ENCODE measurements at places on chromosomes 13 and 19. TPM values are rescaled to one million over a fixed set of nuclear protein-coding genes. Genes with fewer than 3 reads are reported as not detected.
A peak's percentile ranks its signal among the peaks of the same experiment; 100 is the strongest.

- peak; percentile 40 for DNase-seq
Observed at GRCh38 chr19:38848299-38849146, 1.3 kb downstream of the HNRNPL start.

DNA sequence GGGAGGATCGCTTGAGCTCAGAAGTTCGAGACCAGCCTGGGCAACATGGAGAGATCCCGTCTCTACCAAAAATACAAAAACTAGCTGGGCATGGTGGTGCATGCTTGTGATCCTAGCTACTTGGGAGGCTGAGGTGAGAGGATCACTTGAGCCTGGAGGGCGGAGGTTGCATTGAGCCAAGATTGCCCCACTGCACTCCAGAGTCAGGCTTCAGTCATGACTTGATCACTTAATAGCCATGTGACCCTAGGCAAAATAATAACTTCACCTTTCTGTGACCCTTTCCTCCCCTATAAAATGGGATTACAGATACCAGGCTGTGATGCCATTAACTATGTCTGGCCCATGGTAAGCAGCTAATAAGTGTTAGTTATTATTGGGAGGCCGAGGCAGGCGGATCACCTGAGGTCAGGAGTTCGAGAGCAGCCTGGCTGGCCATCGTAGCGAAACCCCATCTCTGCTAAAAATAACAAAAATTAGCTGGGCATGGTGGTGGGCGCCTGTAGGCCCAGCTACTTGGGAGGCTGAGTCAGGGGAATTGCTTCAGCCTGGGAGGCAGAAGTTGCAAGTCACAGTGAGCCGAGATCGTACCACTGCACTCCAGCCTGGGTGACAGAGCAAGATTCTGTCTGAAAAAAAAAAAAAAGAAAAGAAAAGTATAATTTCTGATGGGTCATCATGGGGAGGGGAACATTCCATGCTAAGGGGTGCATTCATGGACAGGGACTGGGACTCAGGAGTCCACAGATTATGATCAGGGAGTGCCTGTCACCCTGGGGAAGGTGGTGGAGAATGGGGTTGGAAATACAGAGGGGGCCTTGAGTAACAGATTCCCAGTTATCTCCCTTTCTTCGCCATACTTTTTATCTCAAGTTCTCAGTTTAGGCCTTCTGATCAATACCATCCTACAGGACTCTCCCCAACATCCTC lies 15.5 kb downstream of the TPM4 start:
- no peak for DNase-seq

DNA sequence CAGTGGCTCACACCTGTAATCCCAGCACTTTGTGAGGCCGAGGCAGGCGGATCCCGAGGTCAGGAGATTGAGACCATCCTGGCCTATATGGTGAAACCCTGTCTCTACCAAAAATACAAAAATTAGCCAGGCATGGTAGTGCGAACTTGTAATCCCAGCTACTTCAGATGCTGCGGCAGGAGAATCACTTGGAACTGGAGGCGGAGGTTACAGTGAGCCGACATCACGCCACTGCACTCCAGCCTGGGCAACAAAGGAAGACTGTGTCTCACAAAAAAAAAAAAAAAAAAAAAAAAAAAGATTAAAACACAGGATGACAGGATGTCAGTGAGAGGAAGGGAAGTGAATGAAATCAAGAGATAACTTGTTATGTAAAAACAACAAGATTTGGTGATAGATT lies 1158.5 kb downstream of the PCDH9 start:
- DNase-seq: no peak

The ZNF583 gene
- 4.9 TPM for total RNA-seq

- DNase-seq: no peak
Observed at GRCh38 chr19:30966486-30966885, 382.8 kb downstream of the TSHZ3 start.

GRCh38 chr13:98405690-98406344 lies 171.1 kb downstream of the STK24 start:
- DNase-seq: no peak

GRCh38 chr19:49615861-49616260 lies 24.1 kb downstream of the RRAS start:
- no peak for DNase-seq

DNA sequence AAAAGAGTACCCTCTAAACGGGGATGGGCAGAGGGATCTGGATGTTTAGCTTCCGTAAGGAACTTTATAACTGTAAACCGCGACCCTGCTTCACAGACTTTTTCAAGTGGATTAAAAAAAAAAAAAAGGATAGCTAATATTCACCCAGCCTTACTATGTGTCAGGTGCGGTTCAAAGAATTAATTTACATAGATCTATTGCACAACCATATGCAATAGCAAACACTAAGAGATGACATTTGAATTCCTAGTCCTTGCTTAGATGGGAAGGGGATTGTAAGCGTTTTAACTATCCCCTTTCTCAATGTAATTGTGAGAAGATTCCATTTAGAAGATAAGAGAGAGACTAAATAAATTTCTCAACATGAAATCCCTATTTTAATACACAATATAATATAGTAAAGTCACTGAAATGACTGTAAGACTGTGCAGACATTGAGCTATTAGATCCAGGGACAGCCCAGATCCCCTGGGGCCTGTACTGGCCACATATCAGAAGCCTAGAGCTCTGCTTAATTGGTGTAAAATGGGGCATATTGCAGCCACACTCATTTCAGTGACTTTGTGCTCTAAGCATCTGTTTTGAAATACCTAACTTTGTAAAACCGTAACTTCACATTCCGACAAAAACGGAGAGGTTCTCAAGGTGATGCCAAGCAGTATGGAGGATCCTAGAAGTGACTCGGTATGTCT lies 13.6 kb downstream of the LATS2 start:
- DNase-seq: peak; percentile 29

All from Karpas-422 (cell line).